ENCODE measurements at places on chromosomes 5 and 9.

GRCh38 chr5:131254741-131255140, 9.1 kb upstream of the CDC42SE2 start:
- DNase-seq: no peak

DNA sequence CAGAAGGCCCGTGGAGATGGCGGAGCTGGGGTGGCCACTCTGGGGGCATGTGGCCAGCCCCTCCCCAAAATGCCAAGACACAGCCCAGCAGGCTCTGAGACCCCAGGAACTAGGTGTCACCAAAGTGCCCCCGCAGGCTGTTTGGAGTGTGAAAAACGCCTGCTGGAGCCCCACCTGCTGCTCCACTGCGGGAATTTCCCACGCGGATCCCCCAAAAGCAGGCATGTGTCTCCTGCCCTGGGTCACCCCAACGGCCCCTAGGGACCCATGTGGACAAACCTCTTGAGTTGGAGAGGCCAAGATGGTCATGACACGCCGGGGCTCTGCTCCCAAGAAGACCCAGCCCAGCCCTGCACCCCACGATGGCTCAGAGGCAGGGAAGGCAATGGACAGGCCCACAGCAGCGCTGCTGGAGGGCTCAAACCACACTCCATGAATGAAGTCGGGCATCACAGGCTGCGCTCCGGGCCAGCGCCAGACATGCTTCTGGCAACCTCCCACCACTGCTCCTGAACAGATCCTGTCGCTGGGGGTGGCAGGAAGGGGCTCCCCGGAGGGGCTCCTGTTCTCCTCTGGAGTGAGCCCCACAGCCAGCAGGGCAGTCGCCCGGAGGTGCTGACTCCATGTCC, 15.3 kb downstream of the NOTCH1 start:
- DNase-seq: no peak

GRCh38 chr9:127463382-127463781, 12.1 kb downstream of the LRSAM1 start:
- DNase-seq: no peak

DNA sequence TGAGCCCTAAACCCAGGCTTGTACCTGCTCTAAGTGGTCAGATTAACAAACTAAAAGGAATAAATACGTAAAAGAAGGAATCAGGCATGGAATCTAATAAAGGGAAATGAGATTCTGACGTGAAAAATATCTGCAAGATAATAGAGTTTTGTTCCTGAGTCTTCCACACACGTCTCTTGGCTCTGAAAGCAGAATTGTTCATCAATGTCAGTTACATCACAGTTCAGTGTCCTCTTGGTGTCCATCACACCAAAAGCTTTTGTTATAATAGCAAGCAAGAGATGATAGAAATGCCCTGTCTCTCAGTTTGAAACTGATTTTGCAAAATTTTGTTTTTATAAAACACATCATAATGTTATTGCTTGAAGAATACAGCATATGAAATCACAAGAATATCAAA, 34.7 kb upstream of the NMUR2 start:
- no peak for DNase-seq

- DNase-seq: no peak
Measured at GRCh38 chr9:112009656-112010055, 113.0 kb downstream of the UGCG start.

- DNase-seq: no peak
Measured at GRCh38 chr5:142795251-142795650, 25.1 kb downstream of the ARHGAP26 start.

GRCh38 chr5:58499941-58500340, 8.7 kb downstream of the GAPT start:
- DNase-seq: no peak

GRCh38 chr5:89313804-89314588, 431.0 kb upstream of the MEF2C start:
- no peak for DNase-seq

DNA sequence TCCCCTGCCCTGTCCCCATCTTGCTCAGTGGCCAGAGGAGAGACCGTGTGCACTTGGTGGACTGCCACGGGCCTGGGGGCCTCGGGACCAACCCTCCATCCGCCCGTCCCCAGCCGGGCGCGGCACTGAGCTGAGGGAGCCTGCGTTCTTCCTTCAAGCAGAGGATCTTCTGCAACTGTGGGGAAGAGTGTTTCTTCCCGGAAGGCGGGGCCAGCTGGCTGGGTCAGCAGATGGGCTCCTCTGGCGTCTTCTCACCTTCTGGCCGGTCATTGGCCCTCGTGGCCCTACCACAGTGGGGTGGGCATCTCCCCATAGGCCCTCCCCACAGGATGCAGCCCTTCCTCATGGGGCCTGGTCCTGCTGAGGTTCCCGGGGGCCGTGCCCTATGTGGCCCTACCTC, 17.4 kb downstream of the RXRA start:
- no peak for DNase-seq

- no peak for DNase-seq
Measured at GRCh38 chr9:84315278-84315877, 25.2 kb downstream of the SLC28A3 start.

- DNase-seq: no peak
Measured at GRCh38 chr9:69981686-69982445, 61.8 kb upstream of the MAMDC2 start.

DNA sequence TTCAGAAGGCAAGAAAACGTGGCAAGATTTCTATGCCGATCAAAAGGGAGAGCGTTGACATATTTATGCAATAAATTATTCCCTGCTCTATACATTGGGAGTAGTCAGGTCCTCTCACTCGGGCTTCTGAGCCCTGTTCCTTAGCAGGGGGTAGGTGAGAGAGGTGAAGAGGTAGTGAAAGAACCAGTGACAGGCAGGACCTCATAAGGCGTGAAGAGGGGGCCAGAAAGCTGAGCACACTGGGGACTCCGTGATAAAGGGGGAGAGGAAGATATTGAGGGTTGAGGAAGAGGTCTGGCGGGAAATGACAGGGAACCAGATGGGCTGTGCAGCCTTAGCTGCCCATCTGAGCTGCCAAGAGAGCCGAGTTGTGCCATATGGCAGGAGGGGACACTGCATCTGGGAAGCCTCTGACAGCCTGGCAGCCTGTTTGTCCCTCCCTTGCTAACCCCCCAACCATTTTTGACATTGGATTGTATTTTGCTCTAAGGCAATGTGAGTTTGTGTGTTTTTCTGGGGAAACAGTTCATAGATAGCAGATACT, 782 bp upstream of the CDC20B start:
- DNase-seq: no peak

DNA sequence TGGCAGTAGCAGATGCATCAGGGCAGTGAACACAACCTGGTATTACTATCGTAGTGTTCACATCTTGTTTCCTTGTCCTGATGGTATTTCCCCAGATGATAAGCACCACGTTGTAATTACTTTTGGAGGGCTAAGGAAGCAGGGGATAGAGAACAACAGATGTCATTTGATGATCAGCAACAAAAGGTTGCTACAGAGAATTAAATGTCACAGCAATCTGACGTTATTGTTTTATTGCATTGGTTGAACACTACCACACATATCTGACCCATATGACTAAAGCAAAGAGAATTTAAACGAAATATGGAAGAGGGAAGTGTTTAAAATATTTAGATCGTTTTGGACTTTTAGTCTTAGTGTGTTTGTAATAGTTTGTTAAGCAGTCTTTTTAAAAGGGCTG, 408.3 kb downstream of the SH3GL2 start:
- DNase-seq: no peak

- no peak for DNase-seq
Measured at GRCh38 chr9:136576269-136576626, 30.4 kb upstream of the NOTCH1 start.

DNA sequence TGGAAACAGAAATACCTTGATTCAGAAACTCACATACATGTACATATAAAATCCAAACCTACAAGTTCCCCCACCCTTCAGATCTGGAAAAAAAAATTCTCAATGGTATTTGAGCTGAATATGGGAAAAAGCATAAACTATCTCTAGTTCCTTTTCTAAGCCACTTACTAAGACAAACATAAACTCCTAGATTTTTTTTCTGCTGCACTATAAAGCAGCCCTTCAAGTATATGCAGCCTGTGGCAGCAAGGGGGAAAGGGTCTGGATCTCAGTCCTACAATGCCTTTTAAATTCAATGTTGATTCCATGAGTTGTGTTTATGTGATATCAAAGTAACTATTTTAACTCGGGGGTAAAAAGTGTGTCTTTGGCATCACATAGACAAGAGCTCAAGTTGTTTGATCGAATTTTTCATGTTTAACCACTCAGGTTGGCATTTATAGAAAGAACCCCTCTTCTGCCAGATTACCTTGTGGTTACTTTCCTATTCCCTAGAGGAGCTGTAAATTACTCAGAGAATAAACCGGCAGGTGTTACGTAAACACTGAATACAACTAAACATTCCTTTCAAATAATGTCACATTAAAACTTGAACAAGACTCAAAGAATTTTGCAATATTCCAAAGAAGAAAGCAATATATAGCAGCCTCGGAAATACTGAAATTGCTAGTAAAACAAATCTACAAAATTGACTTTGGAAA, 91.8 kb upstream of the FER start:
- no peak for DNase-seq

GRCh38 chr5:150700246-150700593, 642 bp downstream of the RBM22 start:
- DNase-seq: no peak

GRCh38 chr9:20309124-20309523, 313.2 kb downstream of the MLLT3 start:
- DNase-seq: no peak

DNA sequence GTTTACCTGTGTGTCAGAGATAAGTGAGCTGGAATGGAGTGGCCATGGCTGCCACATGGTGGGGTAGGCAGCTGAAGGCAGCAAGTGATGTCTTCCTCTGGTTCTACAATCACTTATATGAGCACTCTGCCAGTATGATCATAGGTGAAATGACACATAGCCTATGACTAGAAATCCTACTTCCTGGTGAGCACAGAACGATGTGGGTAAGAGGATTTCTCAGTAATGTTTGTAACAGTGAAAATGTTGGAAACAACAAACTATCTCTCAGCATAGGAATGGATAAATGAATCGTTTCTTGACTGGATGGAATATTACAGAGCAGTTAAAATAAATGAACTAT, 187.0 kb upstream of the S1PR3 start:
- no peak for DNase-seq

DNA sequence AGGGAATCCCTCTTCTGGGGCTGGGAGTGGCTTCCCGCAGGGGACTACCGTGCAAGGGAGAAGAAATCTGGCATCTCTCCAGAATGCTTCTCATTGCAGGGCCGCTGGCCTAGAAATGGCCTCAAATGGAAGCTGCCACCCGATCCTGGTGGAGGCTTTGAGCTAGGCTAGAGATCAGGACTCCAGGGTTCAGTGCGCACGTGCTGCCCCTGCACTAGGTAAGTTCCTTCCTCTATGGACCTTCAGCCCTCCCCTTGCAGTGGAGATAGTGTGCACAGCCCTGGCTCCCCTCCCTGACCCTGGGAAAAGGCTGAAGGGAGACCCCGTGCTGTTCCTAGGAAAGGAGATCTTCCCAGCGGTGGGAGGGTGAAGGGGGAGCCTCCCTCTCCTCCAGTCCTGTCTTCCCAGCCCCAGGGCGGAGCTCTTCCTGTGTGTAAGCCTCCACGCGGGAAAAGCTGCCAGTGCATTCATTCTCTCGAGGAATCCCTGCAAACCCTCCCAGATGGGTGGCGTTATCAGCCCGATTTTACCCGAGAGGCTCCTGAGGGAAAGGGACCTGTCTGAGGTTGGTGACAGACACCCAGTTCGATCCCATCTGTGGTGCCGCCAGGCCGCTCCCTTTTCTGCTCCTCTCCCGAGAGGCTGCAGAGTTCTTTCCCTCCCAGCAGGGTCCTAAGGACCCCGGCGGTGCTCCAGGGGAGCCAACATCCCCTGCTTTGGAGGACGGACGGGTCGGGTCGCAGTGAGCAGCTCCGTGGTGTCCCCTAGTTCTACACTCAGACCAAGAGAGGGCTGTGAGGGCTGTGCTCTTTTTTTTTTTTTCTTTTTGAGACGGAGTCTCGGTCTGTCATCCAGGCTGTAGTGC, 1.4 kb upstream of the CERCAM start:
- DNase-seq: no peak

DNA sequence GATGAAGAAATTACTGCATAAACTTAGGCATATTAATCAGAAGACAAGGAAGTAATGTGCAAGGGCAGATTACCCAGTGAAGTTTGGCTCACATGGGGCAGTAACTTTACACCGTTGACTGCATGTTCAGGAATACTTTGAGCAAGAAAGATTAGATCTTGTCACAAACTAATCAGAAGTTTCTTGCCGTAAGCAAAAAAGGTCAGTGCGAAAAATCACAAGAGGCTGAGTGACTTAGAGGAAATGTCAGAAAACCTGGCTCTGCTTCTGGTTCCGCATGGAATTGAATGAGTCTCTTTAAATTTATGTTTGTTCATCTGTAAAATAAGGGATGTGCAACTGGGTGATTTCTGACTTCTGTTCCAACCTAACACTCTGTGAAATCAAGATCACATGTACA, 64.4 kb downstream of the PARP8 start:
- no peak for DNase-seq

DNA sequence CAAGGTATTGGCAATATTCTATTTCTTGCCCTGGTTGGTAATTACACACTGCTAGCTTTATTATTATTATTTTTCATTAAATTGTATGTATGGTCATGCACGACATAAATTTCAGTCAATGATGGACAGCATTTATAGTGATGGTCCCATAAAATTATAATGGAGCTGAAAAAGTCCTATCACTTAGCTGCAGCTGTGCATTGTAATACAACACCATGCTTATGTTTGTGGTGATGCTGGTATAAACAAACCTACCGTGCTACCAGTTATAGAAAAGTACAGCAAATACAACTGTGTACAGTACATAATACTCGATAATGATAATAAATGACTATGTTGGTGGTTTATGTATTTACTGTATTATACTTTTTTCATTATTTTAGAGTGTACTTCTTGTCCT, 65.5 kb downstream of the NR3C1 start:
- no peak for DNase-seq

DNA sequence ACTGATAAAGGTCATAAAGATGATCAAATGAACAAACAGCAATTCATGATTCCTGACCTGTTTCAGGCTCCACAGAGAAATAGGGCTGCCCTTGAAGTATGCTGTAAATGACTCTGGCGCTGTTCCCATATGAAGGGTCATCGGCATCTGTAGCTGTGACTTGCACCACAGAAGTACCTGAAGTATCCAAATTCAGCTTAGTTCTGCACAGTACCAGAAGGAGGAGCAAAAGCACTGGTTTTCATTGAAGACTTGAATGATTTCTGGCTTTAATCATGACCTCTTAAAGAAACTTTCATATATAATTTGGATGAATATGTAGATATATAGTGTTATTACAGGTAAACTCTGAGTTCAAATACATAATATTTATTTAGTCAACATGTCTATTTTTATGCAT, 109.1 kb downstream of the CDH10 start:
- DNase-seq: no peak

GRCh38 chr5:143596824-143597223, 193.3 kb upstream of the NR3C1 start:
- no peak for DNase-seq

DNA sequence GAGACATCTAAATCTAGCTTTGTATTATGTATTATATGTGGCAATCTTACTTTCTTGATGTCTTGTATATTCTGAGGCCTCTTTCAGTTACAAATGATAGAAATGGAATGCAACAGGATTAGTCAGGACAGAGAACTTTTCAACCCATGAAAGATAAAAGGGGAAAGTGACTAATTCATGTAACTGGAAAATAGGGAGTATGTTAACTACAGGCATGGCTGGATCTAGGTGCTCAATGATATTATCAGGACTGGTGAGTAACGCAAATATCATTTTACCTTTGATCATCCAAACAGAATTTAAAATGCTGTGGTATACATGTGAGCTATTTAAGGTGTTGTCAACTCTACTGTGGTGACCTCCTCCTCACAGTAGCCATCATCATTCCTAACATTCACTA, 215.7 kb upstream of the GLRA1 start:
- no peak for DNase-seq

GRCh38 chr9:37859043-37859442, 44.9 kb downstream of the SLC25A51 start:
- no peak for DNase-seq

Data from stimulated activated CD8-positive, alpha-beta memory T cell treated with anti-CD3 and anti-CD28 coated beads, Interleukin-15, amount 100 ng/mL, for 4 hours (primary cell).